Eye (tissue), 1 donor: ENCODE measurements at places on chromosomes 5 and 9.

GRCh38 chr5:126811515-126812198 lies 34.7 kb downstream of the LMNB1 start:
- no peak for DNase-seq

- no peak for DNase-seq
Measured at GRCh38 chr5:133385346-133385745, 227.0 kb downstream of the FSTL4 start.

DNA sequence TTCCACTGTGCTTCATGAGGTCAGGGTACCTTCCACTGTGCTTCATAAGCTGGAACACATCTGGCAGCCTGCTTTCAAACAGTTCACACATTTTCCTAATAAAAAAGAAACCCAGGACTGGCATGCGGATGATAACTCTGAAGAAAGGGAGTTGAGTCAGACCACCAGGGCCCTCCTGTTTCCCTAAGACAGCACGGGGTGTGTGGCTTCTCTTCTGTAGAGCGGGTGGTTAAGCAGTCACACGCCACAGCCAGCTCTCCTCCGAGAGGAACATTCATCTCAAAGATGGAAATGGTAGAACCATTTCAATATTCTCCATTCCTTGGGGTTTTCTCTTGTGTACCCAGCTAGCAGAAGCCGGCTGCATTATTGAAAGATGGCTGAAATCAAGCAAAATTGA lies 128.1 kb upstream of the LMX1B start:
- DNase-seq = no peak

DNA sequence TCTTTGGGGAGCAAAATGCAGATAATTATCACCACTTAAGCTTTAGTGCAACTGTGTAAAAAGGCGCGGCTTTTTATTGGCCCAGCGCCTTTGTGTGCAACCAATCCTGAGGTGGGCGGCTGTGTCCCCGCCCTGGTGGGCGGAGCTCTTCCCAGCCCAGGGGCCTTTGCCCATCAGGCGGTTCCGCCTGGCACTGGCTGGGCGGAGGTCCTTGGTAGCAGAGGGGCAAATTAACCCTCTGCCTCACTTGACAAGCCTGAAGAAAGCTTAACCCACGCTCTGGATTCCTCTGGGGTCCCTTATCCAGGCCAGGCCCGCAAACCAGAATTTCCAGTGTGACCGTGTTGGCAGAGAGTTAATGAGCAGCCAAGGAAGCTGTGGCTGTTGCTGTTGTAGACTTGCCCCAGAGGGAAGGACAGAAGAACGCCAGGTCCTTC lies 12.8 kb upstream of the NIPAL4 start:
- DNase-seq = no peak

GRCh38 chr9:106321394-106322180 lies 541.4 kb upstream of the ZNF462 start:
- DNase-seq = no peak

DNA sequence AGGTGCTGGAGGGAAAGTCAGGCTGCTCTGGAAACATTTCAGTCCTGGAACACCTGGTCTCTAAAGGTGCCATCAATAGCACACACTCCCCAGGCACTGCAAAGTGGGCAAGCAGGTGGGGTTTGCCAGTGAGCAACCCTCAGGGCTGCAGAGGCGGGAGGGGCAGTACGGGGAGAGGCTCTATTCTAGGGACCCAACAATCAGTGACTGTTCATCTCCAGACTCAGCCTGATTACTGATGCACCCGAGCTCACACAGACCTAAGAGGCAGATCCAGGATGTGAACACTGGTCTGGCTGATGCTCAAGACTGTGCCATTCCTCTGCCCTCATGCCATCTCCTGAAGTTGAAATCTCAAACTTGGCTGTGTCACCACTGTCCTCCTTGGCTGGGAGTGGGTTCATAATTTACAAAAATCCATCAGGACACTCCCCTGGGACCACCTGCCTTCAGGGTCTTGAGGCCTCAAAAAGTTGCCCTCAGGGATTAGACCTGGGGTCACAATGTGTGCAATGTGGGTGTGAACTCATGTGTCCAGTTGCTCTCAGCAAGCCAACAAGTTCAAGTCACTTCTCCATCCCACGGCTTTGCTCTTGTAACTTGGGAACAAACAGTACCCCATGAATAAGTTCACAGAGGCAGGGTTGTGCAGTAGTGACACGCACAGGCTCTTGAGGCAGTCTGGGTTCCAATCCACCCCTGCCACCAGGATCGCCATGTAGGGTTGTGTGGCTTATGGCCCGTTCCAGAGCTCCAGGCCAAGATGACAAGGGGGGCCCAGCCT lies 19.9 kb upstream of the KCNMB1 start:
- no peak for DNase-seq

DNA sequence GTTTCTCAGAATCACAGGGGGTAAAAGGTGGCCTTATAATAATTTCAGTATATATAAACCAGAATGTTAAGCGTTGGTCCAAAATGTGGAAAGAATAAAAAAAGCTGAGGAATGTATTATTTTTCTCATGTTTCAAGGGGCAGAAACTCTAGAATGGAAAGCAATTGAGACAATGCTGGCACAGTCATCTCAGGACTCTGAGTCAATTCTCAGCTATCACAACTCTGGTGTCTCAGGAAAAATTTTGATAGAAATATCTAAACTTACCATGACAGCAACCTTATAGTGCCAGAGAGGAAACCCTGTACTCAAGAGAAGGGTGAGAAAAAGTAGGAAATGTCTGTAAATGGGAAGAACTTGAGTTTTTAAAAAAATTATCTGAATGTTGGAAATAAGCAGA lies 1189.4 kb upstream of the NUDT12 start:
- DNase-seq = no peak

DNA sequence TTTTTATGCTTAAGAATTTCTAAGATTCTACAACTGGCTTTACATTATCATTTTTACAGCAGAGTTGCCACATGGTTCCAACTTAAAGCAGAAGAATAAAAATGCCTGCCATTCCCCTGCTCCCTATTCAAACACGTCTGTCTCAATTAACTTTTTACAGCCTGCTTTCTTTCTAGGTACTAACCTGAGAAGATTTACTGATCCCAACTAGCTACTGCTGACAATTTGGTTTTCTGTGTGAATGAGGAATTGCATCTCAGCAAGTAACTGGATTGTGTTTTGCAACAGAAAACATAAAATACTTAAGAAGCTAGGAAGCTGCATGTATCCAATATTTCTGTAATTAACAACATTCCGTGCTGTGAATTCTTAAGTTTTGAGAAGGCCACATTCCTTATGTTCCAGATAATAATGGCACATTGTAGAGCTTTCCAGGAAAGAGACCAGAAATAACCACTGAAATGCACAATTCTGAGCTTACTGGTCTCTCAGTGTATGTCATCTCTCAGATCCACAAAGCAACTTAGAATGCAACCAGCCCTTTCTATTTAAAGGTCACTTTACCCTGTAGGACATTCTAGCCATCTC lies 306.8 kb upstream of the NMUR2 start:
- DNase-seq = no peak

- DNase-seq = peak; percentile 94
Measured at GRCh38 chr5:172283862-172284610, 472 bp upstream of the UBTD2 start.

DNA sequence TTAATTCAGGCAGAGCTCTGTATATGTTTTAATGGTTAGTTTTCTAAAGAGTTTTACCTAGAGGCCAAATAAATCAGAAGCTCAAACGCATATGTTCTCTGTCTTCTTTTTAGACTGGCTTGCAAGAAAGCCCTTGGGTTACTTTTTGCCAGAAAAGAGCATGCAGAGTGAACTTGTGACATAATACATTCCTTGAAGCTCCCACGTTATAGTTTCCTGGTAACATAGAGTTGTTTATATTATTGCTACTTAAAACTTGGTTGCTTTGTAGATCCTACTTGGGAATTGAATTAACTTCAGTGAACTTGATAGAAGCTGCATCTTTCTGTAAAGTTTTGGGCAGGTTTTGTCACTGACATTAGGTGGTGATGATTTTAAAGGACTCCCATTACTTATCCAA lies 102.9 kb downstream of the C9orf152 start:
- DNase-seq = peak; percentile 42

GRCh38 chr9:115276621-115277020 lies 158.7 kb upstream of the TNC start:
- no peak for DNase-seq

DNA sequence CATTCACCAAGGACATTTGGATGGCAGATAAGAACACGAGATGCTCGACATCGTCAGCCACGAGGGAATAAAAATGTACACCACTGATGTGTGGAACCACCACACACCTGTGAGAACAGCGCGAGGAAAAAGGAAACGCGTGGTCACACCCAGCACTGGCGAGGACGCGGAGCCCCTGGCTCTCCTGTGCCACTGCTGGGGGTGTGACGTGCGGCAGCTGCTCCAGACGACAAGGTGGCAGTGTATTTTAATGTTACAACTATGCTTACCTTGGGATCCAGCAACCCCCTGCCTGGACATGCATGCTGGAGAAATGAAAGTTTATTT lies 13.6 kb upstream of the CEP72 start:
- no peak for DNase-seq

DNA sequence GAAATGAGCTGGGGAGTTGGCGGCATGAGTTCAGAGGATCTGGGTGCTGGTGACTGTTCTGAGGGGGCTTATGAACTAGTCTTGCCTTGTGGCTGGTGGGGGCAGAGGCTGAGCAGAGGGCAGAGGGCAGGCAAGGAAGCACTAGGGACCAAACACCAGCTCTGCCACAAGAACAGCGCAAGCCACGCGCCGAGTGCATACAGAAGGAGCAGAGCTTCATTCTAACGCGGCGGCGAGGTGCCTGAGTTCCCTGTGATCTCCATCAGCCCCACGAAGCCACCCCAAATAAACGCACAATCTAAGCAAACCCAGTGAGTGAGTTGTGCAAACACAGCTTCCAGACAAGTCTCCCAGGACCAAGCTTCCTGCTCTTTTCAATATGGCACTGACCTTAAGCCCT lies 110.6 kb upstream of the ALDH1B1 start:
- DNase-seq = no peak

DNA sequence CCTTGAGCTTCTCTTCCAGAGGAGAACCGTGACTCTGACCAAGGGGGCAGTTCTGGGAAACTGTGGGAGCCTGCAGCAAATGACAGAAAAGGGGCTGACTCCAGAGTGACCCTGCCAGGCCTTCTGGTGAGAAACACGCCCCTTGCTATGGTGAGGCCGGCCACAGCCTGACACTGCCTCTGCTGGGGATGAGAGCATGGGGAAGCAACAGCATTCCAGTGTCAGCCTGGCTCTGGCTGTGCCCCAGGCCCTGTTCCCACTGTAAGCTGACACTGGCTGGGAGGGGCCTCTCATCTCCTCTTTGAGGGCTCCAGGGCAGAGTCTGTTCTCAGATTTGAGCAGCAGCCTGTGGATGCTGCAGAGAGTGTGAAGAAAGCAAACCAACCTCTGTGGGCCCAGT lies 180.0 kb upstream of the IL12B start:
- peak; percentile 88 for DNase-seq

- DNase-seq = peak; percentile 78
Measured at GRCh38 chr5:181160152-181160754, 12.9 kb downstream of the OR2V2 start.

DNA sequence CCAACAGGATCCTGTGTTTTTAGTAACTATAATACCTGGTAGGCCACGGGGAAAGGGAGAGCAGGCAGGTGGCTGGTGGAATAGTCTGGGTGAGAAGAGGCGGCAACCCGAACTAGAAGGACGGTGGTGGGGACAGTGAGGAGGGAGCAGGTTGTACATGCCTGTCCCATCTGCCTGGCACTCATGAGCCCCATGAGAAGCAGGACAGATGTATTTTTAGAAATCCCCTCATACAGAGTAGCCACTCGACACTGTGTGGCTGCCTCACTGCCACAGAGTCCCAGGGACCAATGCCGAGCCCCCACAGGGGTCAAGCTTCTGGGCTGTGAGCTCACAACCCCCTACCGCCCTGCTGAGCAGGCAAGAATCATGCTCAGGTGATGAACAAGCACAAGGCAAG lies 136.6 kb downstream of the SEC61B start:
- DNase-seq = no peak

DNA sequence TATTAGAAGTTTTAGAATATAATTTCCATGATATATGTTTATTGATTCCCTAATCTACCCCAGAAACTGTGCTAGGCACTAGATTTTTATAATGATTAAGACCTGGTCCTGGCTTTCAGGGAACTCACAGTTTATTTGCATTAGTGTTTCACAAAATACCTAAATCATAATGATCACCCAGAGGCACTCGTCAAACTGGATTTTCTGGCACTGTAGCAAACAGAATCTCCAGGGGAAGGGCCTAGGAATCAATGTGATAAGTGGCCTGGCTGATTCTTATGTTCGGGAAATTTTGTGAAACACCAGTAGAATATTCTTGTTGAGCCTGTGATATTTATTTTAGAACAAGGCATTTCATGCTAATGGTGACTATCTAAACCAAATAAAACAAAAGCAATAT lies 37.4 kb upstream of the SRP19 start:
- no peak for DNase-seq

- DNase-seq = no peak
Measured at GRCh38 chr5:31153521-31153920, 40.0 kb upstream of the CDH6 start.

DNA sequence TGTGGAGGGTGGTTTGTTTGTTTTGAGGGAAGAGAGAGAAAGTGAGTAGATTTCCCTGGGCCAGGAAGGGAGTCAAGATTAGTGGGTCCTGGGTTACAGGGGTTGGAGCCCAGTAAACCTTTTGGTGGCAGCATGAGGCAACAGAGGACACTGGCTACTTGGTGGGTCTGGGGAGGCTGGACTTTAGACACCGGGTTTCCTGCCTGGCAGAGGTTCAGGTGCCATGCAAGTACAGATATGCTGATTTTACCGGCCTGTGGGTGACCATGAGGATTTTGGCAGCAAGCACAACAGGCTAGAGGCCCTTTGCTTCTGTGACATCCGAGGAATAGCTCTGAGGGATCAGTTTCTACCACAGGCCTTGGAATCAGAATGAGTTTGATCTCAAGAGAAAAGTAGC lies 18.9 kb downstream of the MAST4 start:
- DNase-seq = no peak

- DNase-seq = no peak
Measured at GRCh38 chr9:122364783-122365150, 6.1 kb upstream of the PTGS1 start.

GRCh38 chr5:4205398-4205797 lies 609.8 kb downstream of the IRX1 start:
- DNase-seq = peak; percentile 64

DNA sequence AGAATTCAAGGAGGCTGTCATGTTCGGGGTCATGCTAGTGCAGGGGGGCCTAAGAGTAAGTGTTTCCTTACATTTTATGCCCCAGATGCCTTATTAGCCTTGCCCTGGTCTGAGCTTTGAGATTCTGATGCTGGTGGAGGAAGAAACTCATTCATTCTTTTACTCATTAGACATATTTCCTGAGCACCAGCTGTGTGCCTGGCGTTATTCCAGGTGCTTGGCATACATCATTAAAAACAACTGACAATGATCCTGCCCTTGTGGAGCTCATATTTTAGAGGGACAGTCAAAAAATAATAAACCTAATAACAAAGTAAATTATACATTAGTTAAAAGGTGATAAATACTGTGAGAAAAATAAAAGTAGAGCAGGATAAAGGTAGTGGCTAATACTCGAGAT lies 138.9 kb upstream of the SGCD start:
- no peak for DNase-seq
